SK-N-DZ (cell line): ENCODE measurements at places on chromosomes 5 and 9.

DNA sequence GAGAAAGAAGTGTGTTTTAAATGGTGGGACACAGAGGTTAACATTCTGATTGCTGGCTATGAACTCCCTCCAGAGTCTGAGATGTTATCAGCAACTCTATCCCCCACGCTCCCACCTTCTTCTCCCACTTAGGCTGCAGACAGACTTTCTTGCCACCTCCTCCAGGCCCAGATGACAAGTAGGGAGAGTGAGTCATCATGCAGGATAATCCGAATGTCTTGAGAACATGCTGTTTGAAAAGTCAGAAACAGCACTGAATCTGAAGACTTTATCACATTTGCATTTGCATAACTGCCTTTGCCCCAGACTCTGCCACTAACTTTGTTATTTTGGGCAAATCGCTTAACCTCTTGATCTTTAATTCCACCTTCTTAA, 139.8 kb downstream of the ESM1 start:
- DNase-seq: no peak

- no peak for DNase-seq
These were observed 38.5 kb downstream of the TTC1 start for GRCh38 chr5:160047423-160047822.

GRCh38 chr5:76717222-76718083, 1.5 kb downstream of the F2R start:
- DNase-seq: no peak

- no peak for DNase-seq
These were observed 8.6 kb downstream of the CYLC2 start for GRCh38 chr9:103003689-103004088.

DNA sequence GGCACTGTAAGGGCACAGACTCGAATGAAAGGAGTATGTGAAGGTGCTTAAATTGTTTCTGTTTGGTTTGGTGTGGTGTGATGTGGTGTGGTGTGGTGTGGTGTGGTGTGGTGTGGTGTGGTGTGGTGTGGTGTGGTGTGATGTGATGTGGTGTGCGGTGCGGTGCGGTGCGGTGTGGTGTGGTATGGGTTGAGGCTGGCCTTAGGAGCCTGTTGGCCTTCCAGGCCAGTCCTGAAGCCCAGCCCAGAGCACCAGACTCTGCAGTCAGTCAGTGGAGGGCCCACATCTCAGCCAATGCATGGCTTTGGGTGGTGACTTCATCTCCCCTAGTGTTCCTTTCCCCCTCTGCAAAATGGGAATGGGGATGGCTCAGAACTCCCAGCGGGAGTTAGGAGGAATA, 85.8 kb downstream of the KCNIP1 start:
- DNase-seq: no peak

GRCh38 chr5:123035360-123035917, 1.1 kb downstream of the PPIC start:
- DNase-seq: peak; percentile 32

DNA sequence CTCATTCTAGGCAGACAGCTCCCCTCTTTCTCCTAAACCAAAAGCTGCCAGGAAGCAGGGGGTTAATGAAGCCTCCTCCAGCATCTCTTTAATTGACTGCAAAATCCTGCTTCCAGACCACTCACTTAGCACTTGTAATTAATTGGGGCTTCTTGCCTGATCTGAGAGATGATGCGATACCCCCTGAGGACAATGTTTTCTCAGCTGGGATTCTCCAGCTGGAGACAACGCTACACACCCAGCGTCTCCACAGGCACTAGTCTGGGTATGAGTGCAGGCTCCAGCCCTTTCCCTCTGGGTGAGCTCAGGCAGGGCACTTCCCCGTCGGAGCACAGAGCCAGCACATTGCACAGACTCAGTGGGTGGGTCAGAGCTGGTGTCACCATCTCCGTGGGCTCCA, 16.1 kb downstream of the CPLX2 start:
- peak; percentile 63 for DNase-seq

DNA sequence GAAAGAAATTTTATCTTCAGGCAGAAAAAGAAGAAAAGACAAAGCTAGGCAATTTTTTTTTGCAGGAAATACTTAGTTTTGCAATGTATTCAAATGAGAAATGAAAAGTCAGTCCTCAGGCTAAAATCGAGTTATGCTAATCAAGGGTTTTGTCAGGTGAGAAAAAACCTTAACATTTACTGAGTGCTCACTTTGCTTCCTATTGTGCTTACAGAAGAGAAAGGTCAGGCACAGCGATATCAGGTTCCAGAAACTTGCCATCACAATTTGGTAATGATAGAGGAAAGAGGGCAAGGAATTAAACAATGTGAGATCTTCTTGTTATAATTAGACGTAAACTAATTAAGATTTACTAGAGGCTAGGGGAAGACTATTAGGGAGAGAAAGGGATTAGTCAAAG, 431.7 kb upstream of the CTNND2 start:
- DNase-seq: no peak

DNA sequence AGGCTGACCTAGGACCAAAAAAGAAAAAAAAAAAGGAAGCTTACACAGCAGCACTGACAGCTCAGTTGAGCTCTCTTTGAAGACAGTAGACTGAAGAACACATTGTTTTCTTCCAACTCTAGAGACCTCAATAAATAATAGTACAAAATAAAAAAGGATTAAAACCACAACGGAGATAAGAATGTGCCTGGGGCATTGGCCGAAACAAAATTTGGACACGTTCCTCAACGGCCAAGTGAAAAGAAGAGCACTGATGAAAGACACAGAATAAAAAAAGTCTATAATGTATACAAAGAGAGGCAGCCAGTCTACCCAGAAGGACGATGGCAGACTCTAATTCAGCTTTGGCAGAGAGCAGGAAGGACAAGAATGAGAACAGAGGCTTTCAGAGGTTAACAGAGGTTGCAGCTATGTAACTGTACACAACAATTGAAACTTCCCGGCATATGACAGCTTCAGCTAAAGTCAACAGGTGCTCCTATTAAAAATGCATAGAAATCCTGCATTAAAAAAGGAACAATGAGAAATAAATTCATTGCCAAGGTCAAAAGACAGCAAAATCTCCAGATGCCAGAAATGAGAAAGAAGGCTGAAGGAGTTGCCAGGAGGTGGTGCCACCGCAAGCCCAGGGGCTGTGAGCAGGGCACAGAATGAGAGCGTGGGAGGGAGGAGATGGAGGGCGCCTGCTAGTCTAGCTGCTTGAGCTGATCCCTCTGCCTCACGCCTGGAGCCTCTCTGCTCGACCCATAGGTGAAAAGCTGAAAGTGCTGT, 113.9 kb downstream of the DCP2 start:
- no peak for DNase-seq

DNA sequence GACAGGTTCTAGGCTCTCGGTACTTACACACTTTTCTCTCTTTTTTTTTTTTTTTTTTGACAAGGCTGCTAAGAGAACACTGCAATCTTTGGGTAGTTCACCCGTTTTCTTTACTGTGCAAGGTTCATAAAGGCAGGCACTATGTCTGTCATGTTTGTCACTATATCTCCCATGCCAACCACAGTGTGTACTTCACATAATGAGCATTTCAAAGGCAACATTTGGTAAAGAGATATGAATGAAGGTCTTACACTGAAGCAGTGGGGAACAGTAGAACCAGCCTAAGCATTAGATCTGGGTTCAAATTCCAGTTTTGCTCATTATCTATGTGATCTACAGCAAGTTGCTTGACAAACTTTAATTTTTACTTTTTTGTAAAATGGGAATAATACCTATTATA, 1.5 kb upstream of the HMGCR start:
- DNase-seq: no peak

GRCh38 chr5:91118796-91119195, 264.3 kb downstream of the ARRDC3 start:
- DNase-seq: no peak

DNA sequence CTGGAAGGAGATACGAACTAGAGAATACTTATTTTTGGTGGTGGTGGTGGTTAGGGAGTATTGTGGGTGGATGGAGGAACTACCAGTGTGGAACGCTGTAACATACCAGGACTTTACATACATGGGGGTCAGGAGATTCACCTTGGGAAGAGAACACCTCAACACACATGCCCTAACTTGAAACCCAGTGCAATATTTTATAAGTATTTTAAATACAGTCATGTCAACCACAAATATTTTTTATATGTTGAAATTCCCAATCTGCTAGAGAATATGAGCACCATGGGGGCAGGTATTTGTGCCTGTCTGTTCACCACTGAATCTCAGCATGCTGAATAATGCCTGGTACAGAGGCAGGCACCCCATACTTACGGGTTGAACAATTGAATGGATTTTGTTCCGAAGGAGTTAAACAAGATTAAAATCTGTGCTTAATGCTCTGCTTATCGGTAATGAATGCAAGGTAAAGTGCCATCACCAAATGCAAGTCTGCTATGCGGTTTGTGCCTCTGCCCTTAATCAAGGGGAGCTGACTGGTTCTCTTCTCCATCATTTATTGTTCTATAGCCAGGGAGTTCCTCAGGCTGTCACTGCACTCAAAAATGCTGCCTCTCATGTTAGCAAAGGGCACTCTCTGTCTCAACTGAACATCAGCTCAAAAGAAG, 65.3 kb downstream of the RASEF start:
- DNase-seq: no peak

GRCh38 chr5:84272771-84273516, 111.7 kb downstream of the EDIL3 start:
- DNase-seq: no peak

GRCh38 chr9:90848866-90849265, 47.2 kb downstream of the SYK start:
- no peak for DNase-seq

GRCh38 chr5:147981074-147981473, 74.7 kb upstream of the C5orf46 start:
- no peak for DNase-seq

DNA sequence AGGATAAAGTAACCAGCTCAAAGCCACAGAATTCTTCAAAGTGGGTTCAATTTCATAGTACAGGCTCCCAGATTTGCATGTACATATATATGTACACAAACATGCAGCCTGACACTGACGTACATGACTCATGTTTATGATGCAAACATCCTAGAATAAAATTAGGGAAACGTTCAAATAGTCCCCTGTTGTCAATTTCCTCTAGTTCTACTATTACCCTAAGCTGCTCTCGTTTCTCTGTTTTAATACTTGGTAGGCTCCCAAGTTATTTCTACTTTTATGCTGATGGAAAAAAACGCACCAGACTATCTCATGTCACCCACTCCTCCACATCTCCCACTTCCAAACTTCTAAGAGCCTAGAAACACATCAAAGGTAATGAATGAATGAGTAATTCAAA, 229.7 kb downstream of the EPB41L4A start:
- no peak for DNase-seq

GRCh38 chr5:168893283-168893682, 314.1 kb upstream of the PANK3 start:
- DNase-seq: peak; percentile 78

DNA sequence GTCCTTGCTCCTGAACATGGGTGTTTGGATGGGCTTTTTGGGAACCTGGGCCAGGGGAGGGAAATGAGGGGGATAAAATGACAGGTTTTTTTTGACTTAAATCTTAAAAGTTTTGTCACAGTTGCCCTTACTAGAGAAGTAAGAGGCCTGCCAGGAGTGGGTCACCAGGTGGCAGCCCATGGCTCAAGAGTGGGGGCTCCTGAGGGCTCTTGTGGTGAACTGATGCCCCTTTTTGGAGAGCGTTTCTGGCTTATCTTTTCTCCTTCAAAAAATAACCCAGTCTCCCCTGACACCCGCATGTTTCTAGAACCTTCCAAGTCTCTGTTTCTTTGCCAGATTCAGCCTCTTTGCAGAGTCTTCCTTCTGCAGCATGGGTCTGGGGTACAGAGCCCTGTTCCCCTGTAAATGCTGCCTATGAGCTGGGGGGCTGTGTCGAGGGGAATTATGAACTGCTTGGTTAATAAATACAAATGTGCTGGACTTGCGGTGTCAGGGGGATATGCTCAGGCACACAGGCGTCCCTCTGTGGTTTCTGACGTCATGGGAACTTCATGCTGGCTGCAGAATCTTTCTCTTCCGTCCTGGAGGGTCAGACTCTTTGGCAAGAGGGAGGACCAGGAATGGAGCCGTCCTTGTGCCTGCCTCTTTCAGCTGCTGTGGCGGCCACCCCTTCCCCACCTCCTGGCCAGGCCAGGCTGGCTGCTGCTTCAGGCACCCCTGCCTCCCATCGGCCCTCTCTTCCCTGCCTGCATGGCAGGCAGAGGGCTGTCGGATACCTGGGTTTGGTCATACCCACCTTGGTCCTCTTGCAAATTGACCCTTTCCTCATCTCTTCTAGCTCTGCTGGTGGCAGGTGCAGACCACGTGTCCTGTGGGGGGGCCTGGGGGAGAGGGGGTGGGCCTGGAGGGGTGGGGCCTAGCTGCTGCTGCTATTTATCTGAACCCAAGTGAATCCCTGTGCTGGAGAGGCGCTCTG, 30.1 kb downstream of the PTPA start:
- DNase-seq: no peak

DNA sequence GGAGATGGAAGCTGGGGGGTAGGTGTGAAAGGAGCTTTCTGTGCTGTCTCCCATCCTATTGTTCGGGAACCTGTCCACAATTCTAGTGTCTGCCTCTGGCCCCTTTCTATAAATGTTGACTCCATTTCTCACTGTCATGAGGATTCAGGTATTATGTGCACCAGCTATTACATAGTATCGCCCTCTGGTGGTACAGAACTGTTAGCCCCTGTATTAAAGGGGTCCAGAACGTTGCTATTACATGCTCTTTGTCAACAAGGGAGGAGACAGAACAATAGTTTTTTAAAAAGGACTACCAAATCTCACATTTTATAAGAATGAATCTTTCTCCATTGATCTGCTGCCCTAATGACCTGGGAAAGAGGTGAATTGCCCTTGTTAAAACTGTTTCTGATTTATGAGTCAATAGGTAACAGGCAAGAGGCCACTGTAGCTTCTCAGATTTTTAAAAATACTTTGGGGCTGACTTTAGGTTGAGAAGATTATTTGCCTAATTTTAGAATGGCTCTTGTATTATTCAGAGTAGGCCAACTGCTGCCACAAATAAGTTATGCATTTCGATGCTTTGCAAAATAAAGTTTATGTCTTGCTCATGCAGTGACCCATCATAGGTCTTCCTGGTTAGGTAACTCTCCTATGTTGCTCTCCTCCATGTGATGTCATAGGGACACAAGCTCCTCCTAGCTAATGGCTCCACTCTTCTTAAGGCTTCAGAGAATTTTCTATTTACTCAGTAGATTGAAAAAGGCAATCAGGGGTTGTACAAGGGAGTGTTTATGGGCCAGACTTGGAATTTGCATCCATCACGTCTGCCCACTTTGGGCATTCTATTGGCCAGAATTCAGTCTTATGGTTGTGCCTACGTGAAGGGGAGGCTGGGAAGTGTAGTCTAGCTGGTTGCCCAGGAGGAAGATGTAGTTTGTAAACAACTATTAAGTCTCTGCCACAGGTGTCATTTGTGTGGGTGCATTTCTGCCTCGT, 20.8 kb downstream of the DCANP1 start:
- peak; percentile 62 for DNase-seq

GRCh38 chr9:31486630-31487029, 897.8 kb upstream of the ACO1 start:
- no peak for DNase-seq

- DNase-seq: no peak
These were observed 4.2 kb upstream of the CANX start for GRCh38 chr5:179694561-179694960.
